ENCODE measurements at places on chromosomes 5 and 9. TPM values are rescaled to one million over a fixed set of nuclear protein-coding genes. Genes with fewer than 3 reads are reported as not detected.

PTPRD gene
- not detected for total RNA-seq

OSMR gene
- total RNA-seq: not detected

PLPP7 gene
- total RNA-seq: 0.13 TPM

C5orf52 gene
- total RNA-seq: not detected

SH3RF2 gene
- total RNA-seq: not detected

SOHLH1 gene
- total RNA-seq: not detected

ST8SIA4 gene
- 40.6 TPM for total RNA-seq

WNT8A gene
- total RNA-seq: not detected

KCNV2 gene
- not detected for total RNA-seq

ECM2 gene
- not detected for total RNA-seq

TCERG1 gene
- total RNA-seq: 80.3 TPM

GRPEL2 gene
- total RNA-seq: 38.7 TPM

GBGT1 gene
- total RNA-seq: 5.1 TPM

PCDHGA11 gene
- total RNA-seq: 0.05 TPM

FAM78A gene
- total RNA-seq: 112 TPM

MOB3B gene
- 2.9 TPM for total RNA-seq

MRRF gene
- 37.3 TPM for total RNA-seq

CDKN2A gene
- 34.2 TPM for total RNA-seq

NOXA1 gene
- total RNA-seq: 1.0 TPM

AJM1 gene
- 5.9 TPM for total RNA-seq

ZMAT2 gene
- total RNA-seq: 56.9 TPM

PIP5K1B gene
- total RNA-seq: 0.84 TPM

FSTL4 gene
- total RNA-seq: not detected

EQTN gene
- total RNA-seq: not detected

SPAAR gene
- total RNA-seq: not detected

ACOT12 gene
- total RNA-seq: not detected

EXOSC3 gene
- 50.4 TPM for total RNA-seq

FBN2 gene
- total RNA-seq: not detected

CFAP157 gene
- not detected for total RNA-seq

PCDHA12 gene
- total RNA-seq: not detected

RUSC2 gene
- 3.2 TPM for total RNA-seq

BSPRY gene
- 2.5 TPM for total RNA-seq

LECT2 gene
- total RNA-seq: not detected

GABRA6 gene
- not detected for total RNA-seq

ACTBL2 gene
- total RNA-seq: not detected

CCL19 gene
- not detected for total RNA-seq

FOXD4L6 gene
- 0.10 TPM for total RNA-seq

PCDH12 gene
- 0.77 TPM for total RNA-seq

ANP32B gene
- total RNA-seq: 337 TPM

SCGB3A1 gene
- total RNA-seq: not detected

SLC6A7 gene
- not detected for total RNA-seq

CNTLN gene
- total RNA-seq: 0.53 TPM

LCP2 gene
- 316 TPM for total RNA-seq

ZNF454 gene
- not detected for total RNA-seq

ASPN gene
- total RNA-seq: not detected

LOX gene
- not detected for total RNA-seq

TLR4 gene
- 0.07 TPM for total RNA-seq

WNK2 gene
- 0.38 TPM for total RNA-seq

All from activated naive CD4-positive, alpha-beta T cell treated with anti-CD3 and anti-CD28 coated beads, Interleukin-2, amount 10 ng/mL, durations not matched to agents 5 hours and 36 hours (primary cell).